ENCODE measurements at places on chromosomes 2 and 18. TPM values are rescaled to one million over a fixed set of nuclear protein-coding genes. Genes with fewer than 3 reads are reported as not detected.

DNA sequence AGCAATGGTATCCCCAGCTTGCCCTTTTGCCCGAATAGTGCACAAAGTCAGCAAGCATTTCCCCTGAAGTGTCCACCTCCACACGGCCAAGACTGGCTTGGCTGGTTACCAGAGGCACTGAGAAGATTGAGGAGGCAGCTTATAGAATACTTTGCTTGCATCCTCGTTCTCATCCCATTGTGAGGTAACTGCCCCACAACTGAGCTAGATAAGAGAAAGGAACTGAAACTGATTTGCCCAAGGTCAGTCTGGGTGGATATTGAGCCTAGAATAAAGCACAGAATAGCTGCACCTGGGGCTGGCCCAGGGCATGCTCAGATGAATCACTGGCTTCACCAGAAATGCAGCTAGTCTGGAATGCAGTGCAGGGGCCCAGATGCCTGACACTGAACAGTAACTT is 32.7 kb upstream of the MAP4K3 start:
- H3K27me3 ChIP-seq = no peaks in the 10 kb centered on the region
- H3K4me1 ChIP-seq = peaks cover 15% of the 10 kb centered on the region
- DNase-seq = no peak
- H3K27ac ChIP-seq = no peak overlapping the region
- no peaks in the 10 kb centered on the region for H3K36me3 ChIP-seq

- no peak for DNase-seq
- no peaks in the 10 kb centered on the region for H3K4me1 ChIP-seq
- no peak overlapping the region for H3K27ac ChIP-seq
- H3K4me3 ChIP-seq = no peak overlapping the region
- H3K36me3 ChIP-seq = no peaks in the 10 kb centered on the region
- H3K27me3 ChIP-seq = no peaks in the 10 kb centered on the region
Observed at GRCh38 chr18:6591491-6591890, 138.0 kb upstream of the ARHGAP28 start.

- H3K4me3 ChIP-seq = no peak overlapping the region
- DNase-seq = no peak
- no peak overlapping the region for H3K27ac ChIP-seq
- H3K27me3 ChIP-seq = peaks cover 8% of the 10 kb centered on the region
- no peaks in the 10 kb centered on the region for H3K4me1 ChIP-seq
Observed at GRCh38 chr18:51287818-51288508, 90.5 kb upstream of the MEX3C start.

DNA sequence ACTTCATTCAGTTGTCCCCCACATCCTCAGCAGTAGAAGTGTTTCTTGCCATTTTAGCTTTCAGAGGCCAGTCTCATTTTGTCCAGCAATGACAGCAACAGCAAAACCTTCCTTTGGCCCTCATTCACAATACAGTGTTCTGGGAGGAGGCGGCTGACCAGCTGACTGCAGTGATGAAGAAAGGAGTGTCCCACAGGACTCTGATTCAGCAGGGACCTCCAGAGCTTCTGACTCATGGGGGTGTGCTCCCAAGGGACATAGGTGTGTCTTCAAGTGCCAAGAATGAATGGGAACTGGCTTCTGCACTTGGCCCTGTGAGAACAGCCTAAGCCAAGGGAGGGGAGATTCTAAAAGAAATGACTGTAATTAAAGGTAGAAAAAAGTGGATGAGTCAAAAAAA is 147.0 kb upstream of the PELI1 start:
- no peak overlapping the region for H3K27ac ChIP-seq
- no peak overlapping the region for H3K4me3 ChIP-seq
- no peaks in the 10 kb centered on the region for H3K36me3 ChIP-seq
- DNase-seq = no peak
- peaks cover 10% of the 10 kb centered on the region for H3K4me1 ChIP-seq

Gene HOXD11
- not detected for total RNA-seq

Gene MREG
- total RNA-seq = 15.1 TPM

Gene UBE2F
- total RNA-seq = 82.7 TPM

Gene TMEFF2
- total RNA-seq = not detected

All from activated CD4-positive, alpha-beta memory T cell treated with anti-CD3 and anti-CD28 coated beads, Interleukin-2, amount 10 ng/mL, durations not matched to agents 7 days and 5 days (primary cell).